ENCODE measurements at places on chromosomes 4 and X.

DNA sequence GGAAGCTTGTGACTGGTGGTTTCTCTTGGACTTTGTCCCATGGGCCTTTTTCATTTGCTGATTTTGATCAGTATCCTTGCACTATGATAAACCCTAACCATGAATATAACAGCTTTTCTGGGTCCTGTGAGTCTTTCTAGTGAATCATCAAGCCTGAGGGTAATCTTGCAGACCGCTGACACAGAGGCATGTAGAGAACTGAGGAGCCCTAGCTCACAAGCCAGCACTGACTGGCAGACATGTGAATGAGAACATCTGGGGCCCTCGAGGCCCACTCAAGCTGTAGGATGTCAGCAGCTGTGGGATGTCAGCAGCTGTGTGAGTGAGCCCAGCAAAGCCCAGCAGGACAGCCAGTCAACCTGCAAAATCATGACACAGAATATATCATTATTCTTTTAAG is 36.7 kb downstream of the HMGB3 start:
- DNase-seq, result no peak

DNA sequence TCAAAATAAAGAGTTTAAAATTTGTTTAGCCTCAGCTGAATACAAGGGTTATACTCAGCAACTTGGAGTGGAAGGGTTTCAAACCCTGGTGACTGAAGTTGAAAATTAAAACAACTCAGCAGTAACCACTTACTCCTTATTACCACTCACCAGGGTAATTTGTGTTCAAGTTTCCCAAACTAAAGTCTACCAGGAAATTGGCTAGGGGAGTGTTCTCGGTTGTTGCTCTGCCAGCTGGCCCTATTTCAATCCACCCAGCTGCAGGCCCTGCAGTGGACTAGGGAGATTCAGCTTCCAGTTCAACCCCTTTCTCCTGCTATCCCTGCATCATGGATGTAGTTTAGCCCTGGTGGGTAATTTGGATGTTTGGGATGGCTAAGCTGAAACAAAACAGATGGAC is 37.8 kb upstream of the EXOC1L start:
- no peak for DNase-seq

- DNase-seq, result no peak
These were observed 1.2 kb upstream of the FSTL5 start for GRCh38 chr4:162164906-162165510.

DNA sequence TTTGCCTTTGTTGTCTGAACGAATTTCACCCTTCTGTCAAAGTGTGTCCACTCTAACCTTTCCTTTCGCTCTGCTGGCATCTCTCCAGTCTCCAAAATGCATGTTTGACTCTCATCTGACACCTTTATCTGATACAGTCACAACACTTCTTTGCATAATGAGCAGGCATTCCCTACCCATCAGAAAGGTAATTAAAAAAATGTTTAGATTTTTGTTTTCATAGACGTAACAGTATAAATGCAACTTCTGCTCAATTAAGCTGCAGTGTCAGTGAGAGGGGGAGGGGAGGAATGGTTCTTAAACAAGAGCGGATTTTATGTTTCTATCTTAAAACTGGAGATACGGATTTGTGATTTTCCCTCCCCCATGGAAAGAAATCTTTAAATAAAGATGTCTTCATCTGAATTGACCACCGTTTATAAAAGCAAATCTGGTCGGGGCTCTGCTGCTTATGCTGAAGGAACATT is 70.2 kb downstream of the CXXC4 start:
- no peak for DNase-seq

DNA sequence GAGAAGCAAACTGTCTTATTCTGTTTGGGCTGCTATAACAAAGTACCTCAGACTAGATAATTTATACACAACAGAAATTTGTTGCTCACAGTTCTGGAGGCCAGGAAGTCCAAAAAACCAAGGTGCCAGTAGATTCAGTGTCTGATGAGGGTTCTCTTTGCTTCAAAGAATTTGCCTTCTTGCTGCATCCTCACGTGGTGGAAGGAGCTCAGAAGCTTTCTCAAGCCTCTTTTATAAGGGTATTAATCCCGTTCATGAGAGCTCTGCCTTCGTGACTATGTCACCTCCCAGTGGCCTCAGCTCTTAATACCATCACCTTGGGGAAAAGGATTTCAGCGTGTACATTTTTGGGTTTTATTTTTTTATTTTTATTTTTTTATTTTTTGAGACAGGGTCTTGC is 20.1 kb downstream of the CA5B start:
- DNase-seq, result no peak

DNA sequence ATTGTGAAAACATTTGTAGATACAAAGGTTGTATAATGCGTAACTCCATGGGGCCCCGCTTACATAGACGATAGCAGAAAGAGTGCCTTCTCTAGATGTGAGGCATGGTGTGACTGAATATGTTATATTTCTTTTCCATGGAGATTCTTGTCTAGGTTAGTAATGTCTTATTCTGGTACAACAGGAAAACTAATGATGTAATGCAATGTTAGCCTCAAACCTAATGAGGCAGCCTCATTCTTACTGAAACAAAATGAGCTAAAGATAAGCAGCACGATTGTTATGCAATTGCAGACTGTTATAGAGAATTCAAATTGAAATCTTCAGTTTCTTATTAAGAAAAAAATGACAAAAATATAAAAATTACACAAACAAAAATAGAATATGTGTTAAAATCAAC is 171.1 kb upstream of the ANKRD50 start:
- no peak for DNase-seq

DNA sequence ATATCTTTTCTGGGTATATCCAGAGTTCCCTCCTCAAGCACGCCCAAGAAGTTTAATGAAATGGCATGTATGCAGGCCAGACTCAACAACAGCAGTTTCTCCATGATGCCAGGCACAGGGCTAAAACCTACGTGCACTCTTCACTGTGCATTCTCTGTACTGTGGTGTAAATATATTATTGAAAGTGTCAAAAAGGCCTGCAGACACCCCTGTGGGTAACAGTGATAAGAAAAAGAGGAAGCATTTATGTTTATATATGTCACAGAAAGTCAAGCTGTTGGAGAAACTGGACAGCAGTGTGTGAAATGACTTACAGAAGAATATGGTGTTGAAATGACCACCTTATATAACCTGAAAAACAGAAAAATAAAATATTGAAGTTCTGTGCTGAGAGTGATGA is 29.6 kb upstream of the DCAF8L1 start:
- no peak for DNase-seq

DNA sequence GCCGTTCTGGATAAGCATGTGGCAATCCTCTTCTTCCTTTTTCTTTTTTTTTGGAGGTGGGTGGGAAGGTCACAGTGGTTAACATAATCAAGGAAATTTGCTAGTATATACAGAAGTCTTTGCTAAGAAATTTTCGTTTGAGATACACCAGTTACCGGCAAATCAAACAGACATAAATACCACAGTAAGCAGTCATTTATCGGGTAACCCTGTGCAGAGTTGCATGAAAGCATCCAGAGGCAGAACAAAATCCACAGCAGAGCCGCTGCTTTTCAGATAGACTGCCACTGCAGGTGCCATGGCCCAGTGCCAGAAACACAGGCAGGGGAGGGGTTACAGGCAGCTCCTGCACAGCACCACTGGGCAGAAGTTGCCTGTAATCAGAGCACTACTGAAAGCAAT is 179.1 kb upstream of the MAB21L2 start:
- DNase-seq, result no peak

DNA sequence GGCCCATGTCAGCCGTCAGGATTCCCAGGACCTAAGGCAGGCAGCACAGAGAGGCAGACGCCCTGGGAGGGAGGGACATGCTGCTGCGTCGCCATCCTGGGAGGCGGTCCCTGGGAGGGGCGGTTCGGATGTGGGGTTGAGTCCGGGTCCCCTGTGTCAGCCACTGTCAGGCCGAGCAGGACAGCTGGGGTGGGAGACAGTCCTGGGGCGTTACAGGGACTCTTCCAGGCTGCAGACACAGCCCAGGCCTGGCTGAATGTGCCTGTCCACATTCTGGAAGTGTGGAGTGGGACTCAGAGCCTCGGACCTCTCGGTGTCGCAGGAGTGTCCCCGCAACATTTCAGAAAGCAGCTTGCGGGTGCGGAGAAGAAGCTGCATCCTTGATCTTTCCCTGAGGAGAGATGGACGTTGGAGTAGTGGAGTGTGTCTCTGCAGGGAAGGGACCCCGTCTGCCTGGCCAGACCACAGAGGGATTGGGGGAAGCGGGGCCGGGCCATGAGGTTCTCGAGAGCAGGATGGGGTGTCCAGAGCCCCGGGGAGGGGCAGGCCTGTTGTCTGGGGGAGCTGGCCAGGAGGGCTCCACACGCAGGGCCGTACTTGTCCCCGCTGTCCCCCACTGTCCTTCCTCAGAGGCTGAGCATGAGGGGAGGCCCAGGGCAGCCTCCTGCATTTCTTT is 6.1 kb downstream of the AKAP17A start:
- DNase-seq, result no peak

GRCh38 chr4:125572601-125573000 is 257.8 kb downstream of the FAT4 start:
- no peak for DNase-seq

GRCh38 chr4:163818673-163819072 is 324.2 kb downstream of the TMA16 start:
- no peak for DNase-seq

- no peak for DNase-seq
These were observed 131.6 kb upstream of the GRID2 start for GRCh38 chr4:92172203-92172602.

DNA sequence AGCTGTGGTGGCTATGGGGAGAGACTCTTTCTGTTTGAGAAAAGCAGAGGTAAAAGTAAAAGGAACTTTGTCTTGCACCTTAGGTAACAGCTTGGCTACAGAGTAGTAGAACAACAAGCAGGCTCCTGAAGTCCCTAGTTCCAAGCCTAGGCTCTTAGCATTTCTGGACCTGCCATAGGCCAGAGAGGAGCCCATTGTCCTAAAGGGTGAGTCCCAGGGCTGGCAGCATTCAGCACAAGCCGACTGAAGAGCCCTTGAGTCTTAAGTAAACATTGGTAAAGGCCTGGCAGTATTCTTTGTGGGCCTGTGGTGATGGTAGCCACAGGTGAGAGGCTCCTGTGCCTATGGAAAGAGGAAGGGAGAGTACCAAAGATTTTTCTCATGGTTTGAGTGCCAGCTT is 38.2 kb downstream of the CSN3 start:
- no peak for DNase-seq

DNA sequence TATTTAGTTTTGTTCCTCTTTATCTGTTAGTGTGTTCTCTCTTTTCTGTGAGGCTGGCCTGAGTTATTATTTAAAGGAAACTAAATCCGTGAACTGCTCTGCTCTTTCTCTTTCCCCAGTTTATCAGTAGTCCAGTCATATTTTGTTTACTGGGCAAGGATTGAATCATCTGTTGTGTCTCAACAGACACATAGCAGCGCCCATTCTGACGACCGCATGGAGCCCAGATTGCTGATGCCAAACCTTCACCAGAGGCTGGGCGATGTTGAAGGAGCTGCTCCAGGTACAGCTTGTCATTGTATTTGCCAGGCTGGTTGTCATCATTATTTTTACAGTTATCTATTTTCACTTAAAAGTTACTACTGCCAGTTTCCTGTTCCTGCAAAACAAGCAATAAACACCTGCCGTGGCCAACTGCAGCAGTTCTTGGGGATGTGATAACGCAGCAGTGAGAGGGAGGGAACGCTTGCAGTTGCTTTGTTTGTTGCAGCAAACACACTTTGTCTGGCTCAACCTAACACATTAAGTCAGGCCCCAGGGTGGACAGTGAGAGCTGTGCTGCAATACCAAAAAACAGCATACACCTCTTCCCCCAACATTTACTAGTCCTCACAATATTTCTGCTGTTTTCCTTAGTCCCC is 10.1 kb downstream of the REELD1 start:
- DNase-seq, result no peak

GRCh38 chrX:69297506-69297905 is 132.3 kb upstream of the PJA1 start:
- no peak for DNase-seq

DNA sequence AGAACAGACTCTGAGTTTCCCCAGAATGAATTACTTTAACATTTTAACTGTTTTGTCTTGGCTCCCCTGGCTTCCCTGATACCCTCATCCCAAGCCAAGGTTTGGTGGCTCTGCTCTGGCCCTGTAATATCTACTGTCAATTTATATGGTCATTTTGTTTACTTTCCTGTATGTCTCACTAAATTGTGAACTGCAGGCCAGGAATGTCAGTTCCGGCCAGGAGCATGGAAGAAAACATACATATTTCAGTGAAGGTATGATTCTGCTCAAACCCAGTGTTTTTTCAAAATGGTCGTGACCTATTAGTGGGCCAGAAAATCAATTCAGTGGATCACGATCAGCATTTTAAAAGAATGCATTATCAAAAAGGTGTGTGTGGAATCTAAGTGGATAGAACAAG is 1.2 kb downstream of the RPGR start:
- DNase-seq, result no peak

DNA sequence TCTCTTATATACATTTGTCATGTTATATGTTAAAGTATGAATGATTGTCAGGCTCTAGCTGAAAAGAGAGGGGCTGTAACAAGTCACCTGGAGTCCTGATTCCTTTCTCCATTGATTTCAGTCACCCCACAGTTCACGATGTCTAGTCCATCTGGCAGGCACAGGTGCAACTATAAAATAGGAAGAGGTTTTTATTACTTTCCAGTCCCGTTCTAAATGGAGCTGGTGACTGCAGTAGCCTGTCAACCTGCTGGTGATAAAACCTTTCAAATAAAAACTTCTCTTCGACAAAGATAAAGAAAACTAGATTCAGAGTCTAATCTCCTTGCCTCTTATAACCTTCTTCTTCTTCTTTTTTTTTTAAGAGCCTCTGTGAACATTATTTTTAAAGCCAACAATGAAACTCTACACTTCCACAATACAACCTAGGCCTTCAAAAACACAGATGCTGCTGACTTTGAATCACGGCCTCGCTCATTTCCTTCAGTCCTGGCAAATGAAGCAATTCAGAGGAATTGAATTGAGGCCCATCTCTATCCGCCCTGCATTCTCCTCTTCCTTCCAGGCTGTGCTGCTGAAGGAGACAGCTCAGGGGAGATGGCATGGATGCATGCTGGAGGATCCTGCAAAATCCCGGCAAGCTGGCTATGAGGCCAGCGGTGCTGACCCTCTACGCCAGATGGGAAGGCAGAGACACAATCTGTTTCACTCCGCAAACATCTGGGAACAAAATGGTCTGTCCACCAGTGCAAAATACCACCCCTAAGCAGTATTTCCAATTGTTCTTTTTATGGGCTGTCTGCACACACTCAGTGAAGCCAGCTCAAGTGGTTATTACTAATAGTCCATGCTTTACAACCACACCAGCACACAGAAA is 27.3 kb upstream of the CDKN2AIP start:
- DNase-seq, result no peak

Measured in stimulated activated CD8-positive, alpha-beta memory T cell treated with anti-CD3 and anti-CD28 coated beads, Interleukin-7, amount 100 ng/mL, for 1 hour (primary cell).